ENCODE measurements at places on chromosomes 4 and X.

DNA sequence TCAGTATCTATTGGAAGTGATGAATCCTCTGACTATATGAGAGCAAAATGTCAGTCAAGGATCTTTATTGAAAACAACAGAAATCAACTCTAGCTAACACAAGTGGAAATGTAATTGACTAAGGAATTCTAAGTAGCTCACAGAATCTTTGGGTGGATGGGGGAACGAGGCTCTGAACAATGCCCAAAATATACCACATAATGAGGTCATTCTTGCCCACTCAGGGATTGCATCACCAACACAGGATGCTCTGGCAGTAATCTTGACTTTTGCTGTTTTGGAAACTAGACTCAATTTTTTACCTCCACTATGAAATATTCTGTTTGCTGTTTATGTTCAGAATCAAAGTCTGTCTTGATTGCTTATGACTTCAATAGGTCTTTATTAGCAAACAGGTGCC lies 127.4 kb upstream of the UNC5C start:
- no peak for DNase-seq

- DNase-seq: peak; percentile 50
Observed at GRCh38 chr4:67332627-67333026, 212.7 kb downstream of the CENPC start.

GRCh38 chr4:30719454-30720020 lies 632 bp upstream of the PCDH7 start:
- peak; percentile 92 for DNase-seq

DNA sequence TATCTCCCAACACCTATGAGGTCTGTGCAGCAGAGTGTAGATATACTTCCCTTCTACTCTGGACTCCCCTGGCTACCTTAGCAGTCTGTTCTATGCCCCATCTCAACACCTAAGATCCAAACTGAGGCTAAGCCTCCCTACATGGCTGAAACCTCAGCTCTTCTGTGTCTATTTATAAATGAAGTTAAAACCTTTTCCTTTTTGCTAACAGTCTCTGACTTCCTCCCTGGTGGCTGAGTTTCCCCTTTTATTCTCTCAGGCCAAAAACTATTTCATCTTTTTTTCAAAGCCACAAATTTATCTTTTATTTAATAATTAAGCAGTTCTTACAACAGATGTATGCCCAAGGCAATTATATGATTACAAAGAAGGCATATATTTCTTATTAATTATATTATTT lies 111.8 kb upstream of the STIM2 start:
- no peak for DNase-seq

- no peak for DNase-seq
Observed at GRCh38 chrX:120463241-120463640, 5.9 kb downstream of the LAMP2 start.

DNA sequence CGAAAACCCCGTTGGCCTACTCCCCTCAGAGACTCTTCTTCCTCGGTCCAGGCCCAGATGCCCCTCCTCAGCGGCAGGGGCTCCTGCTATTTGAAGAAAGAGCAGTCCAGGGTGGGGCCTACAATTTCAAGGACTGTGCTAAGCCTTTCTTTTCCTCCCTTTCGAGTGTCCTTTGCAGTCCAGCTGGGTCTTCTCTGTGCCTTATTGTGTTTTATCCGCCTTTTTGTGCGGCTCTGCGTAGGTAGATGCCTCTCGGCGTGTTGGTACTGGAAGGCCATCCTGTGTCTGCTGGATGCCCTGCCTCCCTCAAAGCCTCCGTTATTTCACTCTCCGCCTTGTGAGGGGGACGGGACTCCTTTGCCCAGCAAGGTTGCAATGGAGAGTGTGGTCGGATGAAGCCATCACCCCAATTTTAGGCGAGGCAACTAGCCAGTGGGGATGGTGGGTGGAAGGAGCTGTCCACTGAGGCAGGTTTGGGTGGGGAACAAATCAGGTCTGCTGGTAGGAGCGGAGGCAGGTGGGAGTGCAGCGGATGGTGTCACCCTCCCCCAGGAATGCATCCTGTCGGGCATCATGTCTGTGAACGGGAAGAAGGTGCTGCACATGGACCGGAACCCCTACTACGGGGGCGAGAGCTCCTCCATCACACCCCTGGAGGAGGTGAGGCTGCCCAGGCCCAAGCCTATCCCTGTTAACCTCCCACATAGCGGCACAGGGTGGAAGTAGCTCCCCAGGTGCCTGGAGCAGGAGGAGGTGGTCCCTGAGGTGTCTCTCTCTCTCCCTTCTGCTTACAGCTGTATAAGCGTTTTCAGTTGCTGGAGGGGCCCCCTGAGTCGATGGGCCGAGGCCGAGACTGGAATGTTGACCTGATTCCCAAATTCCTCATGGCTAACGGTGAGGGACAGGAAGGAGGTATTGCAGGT lies 1.3 kb downstream of the GDI1 start:
- DNase-seq: no peak

GRCh38 chr4:159252491-159252890 lies 149.6 kb downstream of the RAPGEF2 start:
- no peak for DNase-seq

DNA sequence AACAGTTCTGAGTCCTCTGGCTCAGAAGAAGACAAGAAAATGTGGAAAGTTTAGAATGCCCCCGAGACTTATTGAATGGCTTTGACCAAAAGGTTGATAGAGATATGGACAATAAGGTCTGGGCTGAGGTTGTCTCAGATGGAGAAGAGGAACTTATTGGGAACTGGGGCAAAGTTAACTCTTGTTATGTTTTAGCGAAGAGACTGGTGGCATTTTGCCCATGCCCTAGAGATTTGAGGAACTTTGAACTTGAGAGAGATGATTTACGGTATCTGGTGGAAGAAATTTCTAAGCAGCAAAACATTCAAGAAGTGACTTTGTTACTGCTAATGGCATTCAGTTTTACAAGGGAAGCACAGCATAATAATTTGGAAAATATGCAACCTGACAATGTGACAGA lies 1549.3 kb upstream of the ADGRL3 start:
- no peak for DNase-seq
